Stimulated activated CD4-positive, alpha-beta T cell treated with anti-CD3 and anti-CD28 coated beads, Interleukin-2, amount 100 ng/mL, for 4 hours (primary cell): ENCODE measurements at places on chromosomes 6 and 20.
A peak's percentile ranks its signal among the peaks of the same experiment; 100 is the strongest.

DNA sequence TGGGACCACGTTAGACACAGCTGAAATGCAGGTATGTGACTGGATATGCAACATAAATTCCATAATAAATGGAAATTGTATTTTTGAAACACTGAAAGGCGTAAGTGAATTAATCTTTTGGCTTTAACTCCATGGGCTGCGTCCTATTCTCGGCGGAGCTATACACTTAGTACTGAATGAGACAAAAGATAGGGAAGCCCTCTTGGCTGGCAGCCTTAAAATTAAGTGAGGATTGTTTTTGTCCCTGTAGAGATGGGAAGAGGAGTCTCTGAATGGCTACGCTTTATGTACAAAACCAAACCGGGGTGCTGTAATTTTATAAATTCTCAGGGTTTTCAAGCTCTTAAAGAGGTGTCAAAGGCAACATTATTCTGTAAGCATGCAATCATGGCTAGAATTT is 429.8 kb downstream of the QKI start:
- DNase-seq, result no peak

- peak; percentile 71 for DNase-seq
Measured at GRCh38 chr20:33732166-33732970, 572 bp downstream of the ZNF341 start.

GRCh38 chr20:753897-754635 is 14.2 kb downstream of the SLC52A3 start:
- no peak for DNase-seq

- no peak for DNase-seq
Measured at GRCh38 chr6:45537539-45537938, 159.8 kb upstream of the SUPT3H start.

DNA sequence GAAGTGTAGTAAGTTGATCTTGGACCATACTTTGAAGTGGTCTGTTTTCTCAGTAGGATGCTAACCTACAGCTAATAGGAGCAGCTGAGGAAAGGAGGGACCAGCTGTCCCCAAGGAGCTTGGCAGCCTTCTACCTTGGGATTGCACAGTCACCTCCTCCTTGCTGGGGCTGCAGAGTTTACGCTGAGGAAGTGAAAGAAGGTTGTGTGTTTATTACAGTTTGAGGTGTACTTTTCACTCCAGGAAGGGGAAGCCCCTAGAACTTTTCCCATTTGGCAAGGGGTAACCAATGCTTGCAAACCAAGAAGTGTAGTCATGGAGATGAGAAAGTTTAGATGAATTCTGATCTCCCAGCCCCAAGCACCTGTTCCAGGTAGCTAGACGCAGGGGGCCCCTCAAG is 58.8 kb downstream of the BMP6 start:
- no peak for DNase-seq

- DNase-seq, result no peak
Measured at GRCh38 chr6:169780571-169781091, 29.2 kb downstream of the ERMARD start.

GRCh38 chr20:21512634-21513180 is 1.2 kb downstream of the NKX2-2 start:
- DNase-seq, result no peak

DNA sequence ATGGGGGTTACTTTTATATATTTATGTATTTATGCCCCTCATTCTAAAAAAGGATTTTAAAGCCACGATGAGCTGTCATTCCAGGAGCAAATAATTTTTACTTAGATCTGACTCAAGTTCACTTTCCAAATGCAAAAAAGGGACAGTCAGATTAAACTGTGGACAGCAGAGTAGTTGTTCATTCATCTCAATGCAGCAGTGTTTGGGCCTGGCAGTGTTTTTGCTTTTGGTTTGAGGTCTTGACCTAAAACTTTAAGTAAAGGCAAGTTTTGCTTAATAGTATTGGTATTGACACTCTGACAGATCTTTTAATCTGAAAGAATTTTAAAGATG is 13.9 kb downstream of the JARID2 start:
- no peak for DNase-seq

GRCh38 chr6:48032151-48032550 is 78.8 kb downstream of the PTCHD4 start:
- no peak for DNase-seq

- no peak for DNase-seq
Measured at GRCh38 chr6:167671977-167672687, 154.6 kb upstream of the AFDN start.

DNA sequence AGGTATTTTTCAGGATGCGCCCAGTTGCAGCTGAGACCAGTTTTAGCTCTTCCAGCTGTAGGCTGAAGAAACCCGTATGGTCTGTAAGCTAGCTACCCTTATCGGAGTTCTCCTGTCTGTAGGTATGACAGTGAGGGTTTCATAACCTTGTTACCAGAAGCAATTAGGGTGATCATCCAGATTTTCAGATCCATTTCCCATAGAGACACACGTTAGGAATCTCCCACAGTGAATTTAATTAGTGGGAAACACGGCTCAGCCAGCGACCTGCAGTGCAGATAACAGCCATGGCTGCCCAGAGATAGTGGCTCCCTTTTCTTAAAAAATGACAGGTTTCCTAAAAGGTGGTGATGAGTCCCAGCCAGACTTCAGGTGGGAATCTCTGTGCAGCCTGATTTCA is 111.1 kb downstream of the BTBD3 start:
- DNase-seq, result no peak

DNA sequence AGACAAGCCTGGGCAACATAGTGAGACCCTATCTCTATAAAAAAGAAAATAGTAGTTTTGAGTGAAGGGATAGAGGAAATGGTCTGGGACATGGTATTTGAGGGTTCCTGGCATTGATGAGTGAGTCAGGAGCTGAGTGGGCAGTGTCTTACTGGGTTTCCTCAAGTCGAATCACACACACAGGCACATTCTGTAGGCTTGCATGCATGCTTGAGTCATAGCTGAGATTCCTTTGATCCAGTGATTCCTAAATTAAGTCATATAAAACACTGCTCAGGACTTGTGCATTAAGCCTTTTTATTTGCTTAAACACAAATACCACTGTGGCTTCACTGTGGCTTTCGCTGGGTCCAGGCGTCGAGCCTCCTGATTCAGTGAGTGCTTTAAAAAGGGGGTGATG is 71.8 kb upstream of the TMEM181 start:
- peak; percentile 3 for DNase-seq

DNA sequence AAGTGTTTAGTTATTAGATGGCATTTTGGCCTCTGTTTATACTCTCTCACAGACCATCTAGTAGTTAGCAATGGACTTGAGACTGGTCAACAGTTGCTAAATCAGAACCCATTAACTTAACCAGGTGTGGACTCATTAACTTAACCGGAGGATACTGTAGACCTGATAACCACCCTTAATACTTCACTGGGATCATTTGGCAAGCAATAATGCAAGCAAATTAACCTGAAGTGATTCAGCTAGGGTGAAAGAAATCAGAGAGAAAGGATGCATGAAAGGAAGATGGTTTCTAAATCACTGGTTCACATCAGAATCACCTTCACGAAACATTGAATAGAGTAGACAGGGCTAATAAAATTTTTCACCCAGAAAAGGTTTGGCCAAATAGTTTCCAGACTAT is 73.3 kb downstream of the TMEM244 start:
- DNase-seq, result no peak

- DNase-seq, result no peak
Measured at GRCh38 chr6:6612308-6612707, 23.8 kb downstream of the LY86 start.

GRCh38 chr6:104525677-104526322 is 333.9 kb downstream of the HACE1 start:
- peak; percentile 33 for DNase-seq

GRCh38 chr20:48953653-48954052 is 32.1 kb downstream of the ARFGEF2 start:
- DNase-seq, result no peak

GRCh38 chr6:37170273-37171200 is 585 bp downstream of the PIM1 start:
- no peak for DNase-seq

DNA sequence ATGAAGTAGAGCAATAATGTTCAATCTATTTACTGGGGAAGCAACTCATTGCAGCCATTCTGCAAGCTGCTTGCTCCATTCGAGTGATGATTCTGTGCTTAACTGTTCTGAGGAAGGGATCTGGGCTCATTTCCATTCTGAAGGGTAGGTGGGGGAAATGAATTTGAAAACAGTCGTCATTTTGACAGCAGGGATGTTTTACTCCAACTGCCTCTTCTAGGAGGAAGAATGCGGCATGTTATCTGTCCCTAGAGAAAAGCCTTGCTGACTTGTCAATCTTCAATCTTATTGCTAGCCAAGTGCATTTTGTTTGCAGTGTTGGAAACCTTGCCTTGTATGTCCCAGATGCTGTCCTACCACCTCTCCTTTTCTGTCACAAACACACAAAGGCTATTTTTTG is 105.9 kb downstream of the PRDM13 start:
- no peak for DNase-seq

DNA sequence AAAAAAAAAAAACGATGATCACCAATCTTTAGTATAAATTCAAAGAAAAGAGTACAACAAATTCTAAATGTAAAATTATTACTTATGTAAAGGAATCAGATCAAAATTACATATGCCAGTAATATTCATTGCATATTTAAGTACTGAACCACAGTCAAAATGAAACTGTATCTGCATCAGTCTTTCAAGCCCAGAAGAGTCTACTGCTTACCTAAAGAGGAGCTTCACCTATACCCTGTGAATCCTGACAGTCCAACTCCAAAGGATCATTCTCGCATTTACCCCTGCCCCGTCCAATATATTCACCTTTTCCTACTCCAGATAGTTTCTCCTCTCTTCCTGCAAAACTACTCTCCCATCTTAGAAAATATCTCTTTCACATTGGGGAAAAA is 9.2 kb downstream of the ATG5 start:
- DNase-seq, result no peak

GRCh38 chr20:32484225-32484957 is 100.7 kb downstream of the NOL4L start:
- no peak for DNase-seq

- peak; percentile 43 for DNase-seq
Measured at GRCh38 chr20:50987493-50988210, 29.0 kb downstream of the MOCS3 start.

GRCh38 chr20:3107464-3108025 is 23.0 kb upstream of the AVP start:
- DNase-seq, result no peak

GRCh38 chr6:163026893-163027292 is 299.1 kb downstream of the PACRG start:
- DNase-seq, result no peak

DNA sequence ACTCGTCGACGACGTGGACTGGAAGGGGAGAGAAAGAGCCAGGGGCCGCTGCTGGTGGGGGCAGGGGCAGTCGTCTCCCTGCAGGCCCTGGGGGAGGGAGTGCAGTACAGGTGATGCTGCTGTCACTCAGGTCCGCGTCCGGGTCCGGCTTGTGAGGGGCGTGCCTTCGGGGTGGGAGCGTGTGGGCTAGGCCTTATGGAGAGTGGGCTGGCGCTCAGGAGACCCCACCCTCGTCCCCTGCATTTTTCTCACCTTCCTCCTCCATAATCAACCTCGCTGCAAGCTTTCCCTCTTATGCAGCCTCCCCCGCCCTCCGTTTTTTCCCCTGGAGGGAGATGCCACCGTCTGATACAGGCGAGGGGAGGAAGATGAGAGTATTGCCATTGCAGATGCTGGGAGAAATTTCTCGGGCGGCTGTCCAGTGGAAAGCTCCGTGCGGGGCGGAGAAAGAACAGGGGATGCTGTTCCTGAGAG is 632 bp downstream of the PCMT1 start:
- DNase-seq, result peak; percentile 28

DNA sequence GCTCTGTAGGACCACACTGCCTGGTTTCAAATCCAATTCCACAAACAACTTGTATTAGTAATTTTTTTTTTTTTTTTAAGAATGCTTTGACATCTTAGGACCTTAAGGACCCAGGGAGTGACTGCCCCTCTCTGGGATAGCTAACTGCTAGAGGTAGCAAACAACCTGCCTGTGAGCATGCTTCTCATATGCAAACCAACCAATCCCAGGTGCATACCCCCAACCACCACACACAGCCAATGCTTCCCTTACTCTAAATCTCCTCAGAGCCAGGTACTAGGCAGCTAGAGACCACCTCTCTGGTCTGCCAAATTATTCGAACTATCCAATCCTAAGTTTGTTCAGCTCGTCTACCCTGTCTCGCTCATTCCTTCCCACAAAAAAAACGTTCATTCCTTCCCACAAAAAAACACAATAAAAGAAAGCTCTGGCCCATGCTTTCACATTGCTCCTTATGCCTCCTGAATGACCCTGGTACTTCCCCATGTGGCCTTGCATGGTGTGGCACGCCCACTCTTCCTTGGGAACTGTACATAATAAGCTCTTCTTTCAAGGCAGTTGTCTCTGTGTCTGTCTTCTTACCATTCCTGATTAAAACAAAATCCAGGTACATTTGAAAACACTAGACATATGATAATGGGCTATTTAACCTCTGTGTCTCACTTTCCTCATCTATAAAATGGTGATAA is 6.4 kb downstream of the SERAC1 start:
- no peak for DNase-seq

- DNase-seq, result no peak
Measured at GRCh38 chr6:139017227-139017626, 11.3 kb upstream of the ABRACL start.

GRCh38 chr6:351867-352289 is 39.7 kb upstream of the IRF4 start:
- DNase-seq, result no peak

- DNase-seq, result no peak
Measured at GRCh38 chr6:143215363-143215762, 154.7 kb downstream of the AIG1 start.

DNA sequence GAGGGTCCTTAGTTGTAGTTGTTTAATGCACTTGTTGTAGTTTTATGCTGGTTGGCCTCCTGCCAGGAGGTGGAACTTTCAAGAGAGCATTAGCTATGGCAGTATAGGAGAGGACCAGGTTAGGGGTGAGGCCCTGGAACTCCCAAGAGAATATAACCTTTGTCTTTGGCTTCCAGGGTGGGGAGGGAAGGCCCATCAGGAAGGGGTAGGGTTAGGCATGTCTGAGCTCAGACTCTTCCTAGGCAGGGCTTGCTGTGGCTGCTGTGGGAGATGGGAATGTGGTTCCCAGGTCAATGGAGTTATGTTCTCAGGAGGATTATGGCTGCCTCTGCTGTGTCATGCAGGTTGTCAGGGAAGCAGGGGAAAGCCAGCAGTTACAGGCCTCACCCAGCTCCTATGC is 20.0 kb upstream of the GABRR1 start:
- DNase-seq, result no peak

DNA sequence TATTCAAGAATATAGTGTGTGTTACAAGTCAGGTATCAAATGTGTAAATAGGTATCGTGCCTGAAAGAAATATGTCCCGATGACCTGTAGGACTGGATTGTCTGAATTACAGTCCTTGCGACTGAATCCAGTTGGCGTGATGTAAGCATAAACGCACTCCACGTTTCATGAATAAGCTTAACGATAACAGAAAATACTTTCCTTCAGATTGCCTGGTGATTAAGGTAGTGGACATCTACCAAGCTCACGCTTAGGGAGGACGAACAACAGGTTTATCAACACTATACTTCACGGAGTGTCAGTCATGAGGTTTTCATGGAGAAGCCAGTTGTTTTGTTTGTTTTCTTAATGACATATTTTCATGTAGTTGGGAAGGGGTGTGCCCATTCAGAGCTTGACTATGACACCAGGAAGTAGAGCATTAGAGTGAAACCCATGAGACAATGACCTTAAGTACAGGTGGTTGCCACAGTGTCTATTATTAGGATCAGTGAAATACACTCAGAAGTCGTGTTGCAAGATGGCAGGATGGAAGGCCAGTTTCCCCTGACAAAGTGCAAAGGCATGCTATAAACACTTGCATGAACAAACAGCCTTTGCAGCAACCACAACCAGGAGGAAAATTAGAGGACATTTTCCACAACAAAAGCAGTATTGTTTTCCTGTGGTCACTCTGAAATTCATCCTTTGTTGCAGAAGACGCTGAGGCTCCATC is 305.8 kb upstream of the PRDM1 start:
- DNase-seq, result no peak
